ENCODE measurements at places on chromosomes 7 and 10. TPM values are rescaled to one million over a fixed set of nuclear protein-coding genes. Genes with fewer than 3 reads are reported as not detected.

The VWC2 gene
- polyA plus RNA-seq, result not detected

- no peak for DNase-seq
- H3K36me3 ChIP-seq, result peaks cover 17% of the 10 kb centered on the region
- H3K27ac ChIP-seq, result no peak overlapping the region
- H3K4me3 ChIP-seq, result no peak overlapping the region
- H3K4me1 ChIP-seq, result peaks cover 10% of the 10 kb centered on the region
These were observed 12.0 kb downstream of the MTG1 start for GRCh38 chr10:133405844-133406527.

DNA sequence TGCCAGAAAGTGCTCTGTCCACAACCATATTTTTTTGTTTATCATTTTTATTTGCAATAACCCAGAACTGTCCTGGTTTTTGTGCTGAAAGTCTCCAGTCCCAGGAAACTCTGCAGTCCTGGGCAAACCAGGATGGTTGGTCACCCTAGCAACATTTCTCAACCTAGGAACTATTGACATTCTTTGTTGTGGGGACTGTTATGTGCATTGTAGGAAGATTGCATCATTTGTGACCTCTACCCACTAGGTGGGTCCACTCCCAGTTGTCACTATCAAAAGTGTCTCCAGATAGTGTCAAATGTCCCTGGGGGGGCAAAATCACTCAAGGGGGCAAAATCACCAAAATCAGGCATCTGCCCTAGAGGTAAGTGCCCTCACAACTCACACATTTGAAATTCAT lies 14.0 kb upstream of the SRI start:
- H3K27ac ChIP-seq, result no peak overlapping the region
- H3K4me1 ChIP-seq, result no peaks in the 10 kb centered on the region
- peaks cover 2% of the 10 kb centered on the region for H3K27me3 ChIP-seq
- no peaks in the 10 kb centered on the region for H3K36me3 ChIP-seq
- no peak for DNase-seq

DNA sequence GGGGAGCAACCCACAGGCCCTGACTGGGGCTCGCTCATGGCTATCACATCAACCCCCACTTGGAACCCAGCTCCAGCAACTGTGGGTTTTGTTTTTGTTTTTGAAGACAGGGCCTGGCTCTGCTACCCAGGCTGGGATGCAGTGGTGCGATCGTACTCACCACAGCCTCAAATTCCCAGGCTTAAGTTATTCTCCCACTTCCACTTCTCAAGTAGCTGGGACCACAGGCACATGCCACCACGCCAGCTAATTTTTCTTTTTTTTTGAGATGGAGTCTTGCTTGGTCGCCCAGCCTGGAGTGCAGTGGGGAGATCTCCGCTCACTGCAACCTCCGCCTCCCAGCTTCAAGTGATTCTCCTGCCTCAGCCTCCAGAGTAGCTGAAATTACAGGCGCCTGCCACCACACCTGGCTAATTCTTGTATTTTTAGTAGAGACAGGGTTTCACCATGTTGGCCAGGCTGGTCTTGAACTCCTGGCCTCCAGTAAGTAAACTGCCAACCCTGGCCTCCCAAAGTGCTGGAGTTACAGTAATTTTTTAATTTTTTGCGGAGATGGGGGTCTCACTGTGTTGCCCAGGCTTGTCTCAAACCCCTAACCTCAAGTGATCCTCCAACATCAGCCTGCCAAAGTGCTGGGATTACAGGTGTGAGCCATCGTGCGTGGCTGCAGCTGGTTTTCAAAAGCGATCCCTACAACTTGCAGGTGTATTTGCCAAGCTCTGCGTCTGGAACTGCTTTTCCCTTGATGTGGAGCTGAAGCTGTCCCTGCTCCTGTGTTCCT lies 228.7 kb downstream of the SKIDA1 start:
- no peak overlapping the region for H3K27ac ChIP-seq
- H3K4me3 ChIP-seq, result no peak overlapping the region
- H3K27me3 ChIP-seq, result no peaks in the 10 kb centered on the region
- no peaks in the 10 kb centered on the region for H3K36me3 ChIP-seq

- peak within 1 kb of the TSS; percentile 78 for H3K4me3 ChIP-seq
- H3K36me3 ChIP-seq, result no peaks in the 10 kb centered on the region
- H3K4me1 ChIP-seq, result peaks cover 31% of the 10 kb centered on the region
- H3K27ac ChIP-seq, result peak within 1 kb of the TSS; percentile 87
These were observed at the start of gene SH3PXD2A for GRCh38 chr10:103855424-103855823. TSS of gene SH3PXD2A (minus strand) at chr10:103855576. CDS start at chr10:103855266, 310 bp downstream.
